Smooth muscle cell of the brain vasculature (primary cell): ENCODE measurements at places on chromosomes 11 and 22.

DNA sequence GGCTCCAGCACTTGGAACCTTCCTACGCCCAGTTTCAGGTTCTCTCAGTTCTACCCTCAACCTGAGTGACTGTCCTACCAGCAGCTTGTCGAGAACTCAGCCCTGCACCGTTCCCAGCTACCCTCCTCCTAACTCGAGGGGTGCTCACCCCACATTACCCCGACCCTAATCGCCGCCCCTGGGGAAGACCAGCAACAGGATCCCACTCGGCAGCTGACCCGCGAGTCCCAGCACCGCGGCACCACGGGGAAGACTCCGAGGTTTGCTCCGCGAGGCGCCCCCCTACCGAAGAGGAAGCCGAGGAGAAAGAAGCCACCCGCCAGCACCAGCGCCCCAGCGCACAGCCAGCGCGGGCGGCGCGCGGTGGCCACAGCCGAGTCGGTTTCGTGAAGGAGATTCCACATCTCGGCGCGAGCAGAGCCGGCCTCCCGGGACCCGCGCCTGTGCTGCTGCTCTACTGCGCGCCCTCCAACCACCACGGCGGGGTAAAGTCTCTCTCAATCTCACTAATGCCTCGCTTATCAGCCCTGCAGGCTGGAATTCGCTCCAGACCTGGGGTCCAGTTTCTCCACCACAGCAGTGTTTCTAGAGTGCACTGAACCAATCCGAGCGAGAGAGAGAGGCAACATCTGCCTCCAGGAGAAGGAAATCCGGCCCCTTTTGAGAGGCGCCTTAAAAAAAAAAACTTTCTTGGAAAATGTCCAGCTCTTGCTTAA lies at the start of gene FOLH1:
FOLH1 (minus strand) TSS at position 597 of the 716 bp plus-strand sequence; CDS start at position 404, 193 bp downstream.
- no peak for DNase-seq

DNA sequence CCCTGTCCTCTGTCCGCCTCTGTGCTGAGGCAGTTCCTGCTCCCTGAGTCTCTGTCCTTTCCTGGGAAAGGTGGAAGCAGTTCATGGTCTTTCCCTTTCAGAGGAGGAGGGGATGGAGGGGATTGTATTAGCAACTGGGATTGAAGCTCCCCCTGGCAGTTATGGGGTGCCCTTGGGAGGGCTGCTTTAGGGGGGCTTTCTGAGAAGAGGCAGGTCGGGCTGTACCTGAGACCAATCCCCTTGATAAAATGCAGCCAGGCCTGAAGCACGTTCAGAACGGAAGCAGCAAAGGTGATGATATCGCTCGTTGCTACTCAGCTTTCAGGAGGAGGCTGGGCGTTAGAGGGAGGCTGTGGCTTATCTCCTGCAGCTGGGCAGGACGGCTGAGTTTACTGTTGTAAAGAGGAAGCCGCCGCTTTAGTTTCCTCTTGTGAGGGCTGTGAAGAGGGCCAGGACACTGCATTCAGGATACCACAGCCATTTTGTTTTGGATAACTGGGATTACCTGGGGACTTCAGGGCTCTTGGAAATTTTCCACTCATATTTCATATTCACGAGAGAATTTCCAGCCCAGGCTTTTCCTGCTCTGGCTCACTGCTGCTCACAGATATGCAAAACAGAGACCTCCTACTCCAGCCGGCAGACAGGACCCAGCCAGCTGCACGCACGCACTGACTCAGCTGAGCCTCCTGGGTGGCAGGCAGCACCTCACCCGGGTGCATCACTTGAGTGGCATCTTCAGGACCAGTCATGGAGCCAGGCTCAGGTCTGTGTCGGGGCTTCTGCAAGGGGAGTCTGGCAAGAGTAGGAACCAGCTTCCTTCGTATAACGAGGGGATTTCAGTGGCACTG lies 798 bp downstream of the AMPD3 start:
- no peak for DNase-seq

- no peak for DNase-seq
Observed at GRCh38 chr11:133895551-133895950, 50.2 kb upstream of the SPATA19 start.

DNA sequence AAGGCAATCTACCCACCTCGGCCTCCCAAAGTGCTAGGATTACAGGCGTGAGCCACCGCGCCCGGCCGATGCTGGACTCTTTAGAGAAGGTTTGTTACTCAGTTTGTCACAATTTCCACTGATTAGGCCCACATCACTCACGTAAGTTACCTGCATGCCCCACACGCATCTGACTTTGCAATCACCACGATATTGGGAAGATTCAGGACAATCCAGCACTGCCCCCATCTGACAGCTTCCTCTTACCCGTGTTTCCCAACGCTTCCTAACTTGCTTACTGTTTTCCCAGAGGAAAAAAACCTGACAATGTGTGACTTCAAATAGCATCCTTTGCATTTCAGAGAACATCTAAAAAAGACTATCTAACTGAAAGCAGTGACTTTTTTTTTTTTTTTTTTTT lies 21.8 kb upstream of the EIF3M start:
- DNase-seq = no peak

DNA sequence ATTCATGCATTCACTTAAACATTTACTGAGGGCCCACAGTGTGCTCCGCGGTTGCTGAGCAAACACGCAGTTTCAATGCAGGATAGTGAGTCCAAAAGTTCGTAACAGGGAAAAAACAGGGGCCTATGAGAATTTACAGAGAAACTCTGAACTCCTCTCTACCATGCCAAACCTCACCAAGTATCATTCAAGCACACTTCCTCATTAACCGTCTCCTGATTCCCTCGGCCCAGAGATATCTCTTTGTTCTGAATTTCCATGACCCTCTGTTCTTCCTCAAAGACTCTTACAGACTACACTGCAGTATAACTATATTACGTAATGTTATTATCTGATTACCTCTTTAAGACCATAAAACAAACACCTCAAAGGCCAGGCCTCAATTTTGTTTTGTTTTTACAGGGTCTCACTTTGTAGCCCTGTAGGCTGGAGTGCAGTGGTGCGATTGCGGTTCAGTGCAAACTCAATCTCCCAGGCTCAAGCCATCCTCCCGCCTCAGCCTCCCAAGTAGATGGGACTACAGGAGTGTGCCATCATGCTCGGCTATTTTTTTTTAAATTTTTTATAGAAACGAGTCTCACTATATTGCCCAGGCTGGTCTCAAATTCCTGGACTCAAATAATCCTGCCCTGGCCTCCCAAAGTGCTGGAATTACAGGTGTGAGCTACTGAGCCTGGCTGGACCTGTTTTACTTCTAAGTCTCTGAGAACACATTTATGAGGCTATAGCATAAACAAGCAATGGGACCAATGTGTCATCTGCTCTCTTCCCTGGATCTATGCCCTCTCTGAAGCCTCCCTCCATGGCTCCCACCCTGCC lies 3.6 kb downstream of the HPS4 start:
- DNase-seq = no peak
